ENCODE measurements at places on chromosomes 4 and X. TPM values are rescaled to one million over a fixed set of nuclear protein-coding genes. Genes with fewer than 3 reads are reported as not detected.

DNA sequence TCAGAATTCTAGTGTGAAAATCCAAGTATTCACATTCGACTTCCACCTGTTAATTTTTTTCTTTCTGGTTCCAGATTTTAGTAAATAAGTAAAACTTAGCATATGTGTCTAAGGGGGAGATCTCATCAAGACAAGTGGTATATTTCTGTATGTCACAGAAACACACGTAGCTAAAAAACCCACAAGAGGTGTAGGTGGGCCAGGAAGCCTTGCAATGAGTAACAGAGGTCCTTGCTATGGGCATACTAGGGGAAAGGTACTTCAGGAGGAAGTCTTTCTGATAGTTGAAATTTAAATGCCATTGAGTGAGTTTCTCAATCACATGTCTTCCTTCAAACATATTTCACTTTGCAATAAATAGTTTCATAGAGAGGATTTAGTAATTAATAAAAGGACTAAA is 315.8 kb downstream of the MID1IP1 start:
- no peak for DNase-seq
- H3K4me3 ChIP-seq = no peak overlapping the region
- H3K27me3 ChIP-seq = no peaks in the 10 kb centered on the region
- no peaks in the 10 kb centered on the region for H3K36me3 ChIP-seq
- no peaks in the 10 kb centered on the region for H3K4me1 ChIP-seq

DNA sequence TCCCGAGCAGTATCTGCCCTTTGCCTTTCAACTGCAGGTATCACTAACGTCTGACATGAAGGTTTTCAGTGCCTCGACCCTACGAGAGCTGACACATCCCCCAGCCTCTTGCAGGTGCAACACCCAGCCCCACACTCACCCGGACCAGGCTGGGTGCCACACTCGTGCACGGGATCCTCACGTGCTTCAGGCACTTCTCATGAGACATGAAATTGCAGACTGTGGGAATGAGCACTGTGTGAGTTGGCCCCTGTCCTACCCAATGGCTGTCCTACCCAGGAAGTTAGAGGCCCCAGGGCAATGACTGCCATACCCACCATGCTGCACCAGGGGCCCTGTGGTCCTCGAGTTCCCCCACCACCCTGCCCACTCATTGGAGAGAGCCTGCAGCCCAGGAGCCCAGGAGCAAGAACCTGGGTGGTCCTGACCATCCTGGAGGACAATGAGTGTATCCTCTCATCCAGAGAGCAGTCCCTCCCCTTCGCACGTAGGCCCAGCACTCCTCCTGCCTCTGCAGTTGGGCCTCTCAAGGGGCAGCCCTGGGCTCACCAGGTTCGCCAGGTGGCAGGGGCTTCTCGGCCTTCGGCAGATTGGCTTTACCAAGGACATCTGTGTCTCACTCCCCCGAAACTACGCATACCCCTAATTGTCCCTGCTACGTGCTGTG is 2.4 kb downstream of the DGKQ start:
- no peaks in the 10 kb centered on the region for H3K27me3 ChIP-seq
- peaks cover 57% of the 10 kb centered on the region for H3K4me1 ChIP-seq
- H3K4me3 ChIP-seq = no peak overlapping the region

GRCh38 chr4:159446266-159446976 is 343.5 kb downstream of the RAPGEF2 start:
- H3K36me3 ChIP-seq = no peaks in the 10 kb centered on the region
- H3K27me3 ChIP-seq = no peaks in the 10 kb centered on the region
- no peak overlapping the region for H3K27ac ChIP-seq
- peak; percentile 28 for DNase-seq
- H3K4me3 ChIP-seq = no peak overlapping the region
- H3K4me1 ChIP-seq = no peaks in the 10 kb centered on the region

DNA sequence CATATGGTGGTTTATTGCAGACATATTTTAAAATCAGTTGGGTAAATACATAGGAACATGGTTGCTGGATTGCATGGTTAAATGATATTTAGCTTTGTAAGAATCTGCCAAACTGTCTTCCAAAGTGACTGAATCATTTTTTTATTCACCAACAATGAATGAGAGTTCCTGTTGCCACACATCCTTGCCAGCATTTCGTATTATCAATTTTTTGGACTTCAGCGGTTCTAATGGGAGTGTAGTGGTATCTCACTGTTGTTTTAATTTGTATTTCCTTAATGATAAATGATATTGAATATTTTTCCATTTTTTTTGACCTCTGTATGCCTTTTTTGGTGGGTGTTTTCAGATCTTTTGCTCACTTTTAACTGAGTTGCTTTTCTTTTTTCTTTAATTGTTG is 1.4 kb upstream of the MTHFD2L start:
- no peak overlapping the region for H3K4me3 ChIP-seq
- DNase-seq = no peak
- no peak overlapping the region for H3K27ac ChIP-seq
- no peaks in the 10 kb centered on the region for H3K27me3 ChIP-seq
- H3K36me3 ChIP-seq = peaks cover 9% of the 10 kb centered on the region
- peaks cover 22% of the 10 kb centered on the region for H3K4me1 ChIP-seq

DNA sequence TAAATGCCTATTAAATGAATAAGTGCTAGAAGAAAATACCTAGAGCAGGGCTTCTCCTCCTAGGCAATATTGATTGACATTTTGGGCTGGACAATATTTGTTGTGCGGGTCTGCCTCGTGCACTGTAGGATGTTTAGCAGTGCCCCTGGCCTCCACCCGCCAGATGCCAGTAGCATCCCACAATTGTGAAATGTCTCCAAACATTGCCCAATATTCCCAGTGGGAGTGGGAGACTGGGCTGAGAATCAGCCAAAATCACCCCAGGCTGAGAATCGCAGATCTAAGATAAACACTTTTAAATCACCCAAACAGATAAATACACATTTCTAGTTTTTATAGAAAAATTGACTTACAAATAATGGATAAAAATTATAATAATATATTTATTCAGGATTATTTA is 916.2 kb upstream of the LCORL start:
- H3K27ac ChIP-seq = no peak overlapping the region
- no peaks in the 10 kb centered on the region for H3K27me3 ChIP-seq
- no peak for DNase-seq
- H3K36me3 ChIP-seq = no peaks in the 10 kb centered on the region
- no peak overlapping the region for H3K4me3 ChIP-seq
- H3K4me1 ChIP-seq = peaks cover 8% of the 10 kb centered on the region

DNA sequence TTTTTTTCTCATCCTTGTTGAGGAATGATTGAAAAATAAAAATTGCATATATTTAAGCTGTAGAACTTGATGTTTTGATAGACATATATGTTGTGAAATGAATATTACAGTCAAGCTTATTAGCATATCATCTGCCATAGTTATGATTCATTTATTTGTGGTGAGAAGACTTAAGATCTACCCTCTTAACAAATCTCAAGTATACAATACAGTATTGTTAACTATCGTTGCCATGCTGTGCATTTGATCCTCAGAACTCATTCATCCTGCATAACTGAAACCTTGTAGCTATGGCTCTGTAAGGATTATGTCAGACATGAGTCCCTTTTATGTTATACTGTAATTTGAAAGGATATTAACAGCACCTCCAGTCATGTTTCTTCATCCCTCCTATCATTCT is 2045.3 kb downstream of the ARAP2 start:
- no peak overlapping the region for H3K27ac ChIP-seq
- no peaks in the 10 kb centered on the region for H3K4me1 ChIP-seq
- no peaks in the 10 kb centered on the region for H3K36me3 ChIP-seq
- H3K4me3 ChIP-seq = no peak overlapping the region

Gene AFP
- polyA plus RNA-seq = not detected

Gene SFRP2
- 1.2 TPM for polyA plus RNA-seq

Gene AKAP14
- polyA plus RNA-seq = not detected

Gene ODAPH
- polyA plus RNA-seq = 0.28 TPM

Gene BTK
- polyA plus RNA-seq = 3.2 TPM

Gene FGA
- 6.5 TPM for polyA plus RNA-seq

Gene UGT2B17
- polyA plus RNA-seq = not detected

Measured in stomach (tissue), 19 donors.